Activated CD4-positive, alpha-beta T cell treated with anti-CD3 and anti-CD28 coated beads, Interleukin-2, Interleukin-4, amounts not matched to agents 100 ng/mL and 50 ng/mL, durations not matched to agents 16 hours and 8 hours (primary cell): ENCODE measurements at places on chromosomes 7 and 10.

DNA sequence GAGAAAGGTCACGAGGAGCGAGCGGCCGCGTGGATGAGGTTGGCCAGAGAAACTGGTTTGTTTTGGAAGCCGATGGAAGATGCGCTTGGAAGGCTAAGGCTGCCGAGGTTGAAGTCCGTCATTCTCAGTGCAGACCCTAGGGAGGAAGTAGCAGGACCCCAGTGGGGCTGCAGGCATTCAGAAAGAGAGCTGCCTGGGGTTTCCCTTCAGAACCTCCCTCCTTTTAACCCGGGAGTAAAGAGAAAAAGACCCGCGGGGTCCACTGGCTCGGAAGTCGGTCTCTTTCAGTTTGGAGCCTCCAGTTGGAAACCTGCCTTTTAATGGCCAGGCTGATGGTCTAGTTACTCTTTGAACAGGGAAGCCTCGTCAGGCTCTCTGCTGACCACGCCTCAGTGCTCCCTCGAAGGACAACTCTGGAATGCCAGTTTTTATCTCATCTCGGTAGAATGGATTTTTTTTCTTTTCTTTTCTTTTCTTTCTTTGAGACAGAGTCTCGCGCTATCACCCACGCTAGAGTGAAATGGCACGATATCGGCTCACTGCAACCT lies 188.6 kb downstream of the CUX1 start:
- DNase-seq = no peak

DNA sequence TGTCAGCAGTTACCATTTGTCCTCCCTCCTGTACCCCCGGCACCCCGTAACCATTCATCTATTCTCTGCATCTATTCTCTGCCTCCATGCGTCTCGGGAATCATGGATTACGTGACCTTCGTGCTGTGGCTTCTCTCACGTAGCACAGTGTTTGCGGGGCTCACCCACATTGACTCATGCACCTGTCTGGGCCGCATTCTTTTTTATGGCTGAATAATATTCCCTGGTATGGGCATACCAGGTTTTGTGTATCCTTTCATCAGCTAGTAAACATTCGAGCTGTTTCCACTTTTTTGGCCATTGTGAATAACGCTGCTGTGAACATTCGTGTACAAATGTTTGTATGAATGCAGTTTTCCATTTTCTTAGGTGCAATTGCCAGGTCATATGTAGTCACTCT lies 17.7 kb downstream of the CUX1 start:
- no peak for DNase-seq

- no peak for DNase-seq
Measured at GRCh38 chr10:4230036-4230435, 445.0 kb upstream of the KLF6 start.

- no peak for DNase-seq
Measured at GRCh38 chr10:35214607-35215020, 88.0 kb downstream of the CREM start.

DNA sequence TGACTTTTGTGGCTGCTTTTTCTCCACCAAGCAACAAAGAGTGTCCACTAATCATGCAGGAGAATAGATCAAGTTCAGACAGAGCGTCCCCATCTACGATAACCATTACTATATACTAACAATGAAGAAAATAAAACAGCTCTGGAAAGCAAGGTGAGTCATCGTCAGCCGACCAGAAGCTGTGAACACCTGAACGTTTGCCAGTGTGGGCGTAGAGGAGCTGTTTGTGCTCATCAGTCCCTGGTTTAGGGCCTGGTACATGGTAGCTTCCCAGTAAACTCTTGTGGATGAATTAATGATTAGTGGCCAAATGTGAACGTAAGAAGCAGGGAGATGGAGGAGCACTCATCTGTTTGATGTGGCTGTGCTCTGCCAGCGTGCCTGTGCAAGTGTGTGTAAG lies 180.7 kb downstream of the EVX1 start:
- DNase-seq = no peak
